ENCODE measurements at places on chromosomes 1 and 21.

- no peak for DNase-seq
These were observed 44.6 kb downstream of the KCNAB2 start for GRCh38 chr1:6090288-6090687.

- DNase-seq, result no peak
These were observed 1107.1 kb upstream of the TMPRSS15 start for GRCh38 chr21:19510653-19511052.

GRCh38 chr1:3403388-3404231 is 50.9 kb upstream of the ARHGEF16 start:
- DNase-seq, result no peak

- peak; percentile 33 for DNase-seq
These were observed 35.4 kb upstream of the EIF4G3 start for GRCh38 chr1:21212126-21212525.

- DNase-seq, result peak; percentile 64
These were observed 21.7 kb downstream of the PDXK start for GRCh38 chr21:43740497-43741156.

DNA sequence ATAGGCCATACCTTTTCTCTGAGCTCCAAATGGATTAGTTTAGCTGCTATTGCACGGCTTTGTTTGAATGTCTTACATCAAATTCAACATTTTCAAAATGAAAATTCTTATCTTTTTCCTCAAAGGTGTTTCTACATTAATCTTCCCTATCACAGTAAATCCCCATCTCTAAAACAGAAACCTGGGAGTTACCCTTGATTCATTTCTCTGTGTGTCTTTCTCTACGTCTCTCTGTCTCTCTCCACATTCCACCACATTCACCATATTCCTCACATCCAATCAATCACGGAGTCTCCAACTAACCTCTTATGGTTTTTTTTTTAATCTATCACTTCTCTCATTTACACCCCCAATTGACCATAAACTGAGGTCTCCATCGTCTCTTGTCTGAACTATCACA is 24.1 kb downstream of the PTGER3 start:
- no peak for DNase-seq

DNA sequence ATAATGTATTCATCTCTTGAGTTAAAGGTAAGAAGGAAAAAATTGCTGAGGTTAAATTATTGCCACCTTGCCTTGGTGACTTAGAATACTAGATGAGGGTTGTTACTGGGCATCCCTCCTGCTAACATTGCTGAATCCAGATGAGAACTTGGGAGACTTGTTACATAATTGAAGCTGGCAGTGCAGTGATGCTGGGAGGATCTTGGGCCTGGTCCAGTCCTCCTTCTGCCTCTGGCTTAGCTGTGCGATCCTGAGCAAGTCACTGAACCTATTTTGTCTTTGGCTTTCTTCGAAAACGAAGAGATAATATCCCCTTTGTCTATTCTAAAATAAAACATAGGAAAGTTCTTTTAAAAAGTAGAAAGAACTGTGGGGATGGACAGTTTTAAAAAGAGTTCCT is 244.9 kb upstream of the NRIP1 start:
- DNase-seq, result no peak

DNA sequence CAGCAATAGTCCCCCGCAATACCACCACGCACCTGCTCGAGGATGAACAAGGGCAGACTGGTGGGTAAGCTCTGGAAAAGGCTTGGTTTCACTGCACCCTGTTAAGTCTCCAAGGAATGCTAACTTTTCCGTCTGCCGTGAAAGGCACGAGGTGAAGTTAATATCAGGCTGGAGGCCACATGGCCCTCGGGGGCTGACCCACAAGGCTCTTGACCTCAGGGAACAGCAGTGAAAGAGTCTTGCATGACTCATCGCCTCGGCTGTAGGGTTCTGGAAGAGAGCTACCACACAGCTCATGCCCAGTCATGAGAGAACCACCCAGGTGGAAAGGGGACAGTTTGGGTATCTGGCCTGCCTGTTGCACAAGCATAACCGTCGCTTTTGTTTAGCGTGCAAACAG is 24.7 kb downstream of the SCCPDH start:
- DNase-seq, result no peak

DNA sequence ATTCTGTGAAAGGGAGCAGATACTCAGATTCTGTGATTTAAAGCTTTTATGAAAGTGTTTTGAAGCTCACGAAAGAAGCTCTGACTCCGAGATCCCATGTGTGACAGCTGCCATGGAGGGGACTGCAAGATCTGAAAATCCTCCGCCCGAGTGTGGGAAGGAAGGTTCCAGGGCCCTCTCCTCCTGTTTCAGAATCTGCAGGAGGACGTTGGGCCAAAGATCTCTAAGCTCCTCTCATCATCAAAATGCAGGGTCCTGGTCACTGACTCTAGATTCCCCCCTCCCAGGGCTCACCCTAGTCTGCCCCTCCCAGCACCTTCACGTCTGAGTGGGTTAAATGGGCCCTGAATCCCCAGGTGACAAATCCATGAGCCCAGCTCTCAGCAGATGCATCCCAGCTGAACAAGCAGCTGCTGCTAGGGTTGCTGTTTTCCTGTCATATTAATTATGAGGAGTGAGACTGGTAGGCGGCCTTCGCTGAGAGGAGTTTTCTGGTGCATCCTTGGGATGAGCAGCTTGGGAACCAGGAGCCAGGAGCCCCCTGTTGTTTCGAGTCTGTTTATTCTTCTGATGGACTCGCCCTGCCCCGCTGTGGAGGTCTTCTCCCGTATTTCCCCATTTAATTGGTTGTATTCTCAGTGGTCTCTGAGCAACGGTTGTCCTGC is 402.0 kb downstream of the MATN1 start:
- DNase-seq, result no peak
